ENCODE measurements at places on chromosomes 2 and 18.

GRCh38 chr18:24470805-24471204, 10.4 kb downstream of the HRH4 start:
- no peaks in the 10 kb centered on the region for H3K4me1 ChIP-seq
- no peaks in the 10 kb centered on the region for H3K36me3 ChIP-seq
- no peak overlapping the region for H3K27ac ChIP-seq
- DNase-seq, result no peak
- no peaks in the 10 kb centered on the region for H3K27me3 ChIP-seq
- no peak overlapping the region for H3K4me3 ChIP-seq

GRCh38 chr2:25602333-25602723, 71.0 kb downstream of the DTNB start:
- H3K27ac ChIP-seq, result peak overlapping the region; percentile 58
- no peaks in the 10 kb centered on the region for H3K27me3 ChIP-seq
- no peak overlapping the region for H3K4me3 ChIP-seq

DNA sequence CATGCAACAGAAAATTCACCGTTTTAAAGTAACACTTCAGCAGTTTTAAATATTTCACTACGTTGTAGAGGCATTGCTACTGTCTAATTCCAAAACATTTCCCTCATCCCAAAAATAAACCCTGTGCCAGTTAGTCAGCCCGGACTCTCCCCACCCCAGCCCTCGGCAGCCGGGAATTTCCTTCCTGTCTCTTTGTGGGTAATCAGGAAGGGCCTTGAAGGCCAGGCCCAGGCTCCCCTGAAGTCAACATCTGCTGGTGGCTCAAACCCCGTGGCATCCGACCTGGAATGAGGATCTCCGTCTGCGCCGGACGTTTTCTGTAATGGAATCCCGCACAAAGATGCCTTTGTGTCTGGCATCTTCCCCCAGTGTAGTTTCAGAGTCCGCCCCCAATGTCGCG, 219.6 kb downstream of the SNTG2 start:
- no peak overlapping the region for H3K4me3 ChIP-seq
- no peaks in the 10 kb centered on the region for H3K27me3 ChIP-seq
- H3K4me1 ChIP-seq, result no peaks in the 10 kb centered on the region
- no peaks in the 10 kb centered on the region for H3K36me3 ChIP-seq

GRCh38 chr2:240296476-240297255, 138.8 kb upstream of the GPC1 start:
- H3K27ac ChIP-seq, result no peak overlapping the region
- DNase-seq, result no peak
- H3K36me3 ChIP-seq, result no peaks in the 10 kb centered on the region
- H3K4me1 ChIP-seq, result no peaks in the 10 kb centered on the region
- no peak overlapping the region for H3K4me3 ChIP-seq
- H3K27me3 ChIP-seq, result peaks cover 2% of the 10 kb centered on the region

GRCh38 chr2:25190536-25190935, 22.2 kb upstream of the POMC start:
- H3K4me3 ChIP-seq, result no peak overlapping the region
- H3K27ac ChIP-seq, result no peak overlapping the region
- H3K36me3 ChIP-seq, result no peaks in the 10 kb centered on the region
- H3K4me1 ChIP-seq, result no peaks in the 10 kb centered on the region
- no peak for DNase-seq
- H3K27me3 ChIP-seq, result no peaks in the 10 kb centered on the region

- no peak overlapping the region for H3K4me3 ChIP-seq
- no peak overlapping the region for H3K27ac ChIP-seq
- H3K4me1 ChIP-seq, result peaks cover 17% of the 10 kb centered on the region
- DNase-seq, result no peak
- no peaks in the 10 kb centered on the region for H3K27me3 ChIP-seq
- H3K36me3 ChIP-seq, result no peaks in the 10 kb centered on the region
These were observed 59.5 kb upstream of the SP3 start for GRCh38 chr2:174024524-174025270.

GRCh38 chr2:148989882-148990493, 48.5 kb upstream of the LYPD6B start:
- no peaks in the 10 kb centered on the region for H3K4me1 ChIP-seq
- H3K27me3 ChIP-seq, result no peaks in the 10 kb centered on the region
- no peaks in the 10 kb centered on the region for H3K36me3 ChIP-seq
